ENCODE measurements at places on chromosomes 16 and 17. TPM values are rescaled to one million over a fixed set of nuclear protein-coding genes. Genes with fewer than 3 reads are reported as not detected.

ANKRD40CL gene
- not detected for total RNA-seq

KRTAP4-12 gene
- not detected for total RNA-seq

UNC13D gene
- total RNA-seq = 16.2 TPM

DNA sequence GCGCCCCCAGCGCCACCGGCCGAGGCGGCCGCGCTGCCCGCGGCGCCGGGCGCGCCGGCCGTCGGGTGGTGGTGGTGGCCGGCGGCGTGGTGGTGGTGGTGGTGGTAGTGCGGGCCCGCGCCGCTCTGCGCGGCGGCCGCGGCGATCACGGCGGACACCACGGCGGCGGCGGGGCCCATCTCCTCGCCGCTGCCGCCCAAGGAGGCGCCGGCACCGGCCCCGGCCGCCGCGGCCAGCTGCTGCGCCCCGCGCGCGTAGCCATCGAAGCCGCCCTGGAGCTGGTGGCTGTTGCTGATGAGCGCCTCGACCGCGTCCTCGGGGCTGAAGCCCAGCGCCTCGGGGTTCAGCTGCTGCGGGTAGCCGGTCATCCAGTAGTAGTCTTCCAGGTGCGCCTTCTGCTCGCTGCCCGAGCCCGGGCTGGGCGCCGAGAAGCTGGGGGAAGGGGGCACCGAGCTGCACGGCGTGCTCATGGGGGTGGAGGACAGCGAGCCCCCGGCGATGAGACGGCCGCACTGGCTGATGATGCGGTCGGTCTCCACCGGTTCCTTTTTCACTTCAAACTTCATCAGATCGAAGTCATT is 1.2 kb downstream of the MAF start:
- no peaks in the 10 kb centered on the region for H3K4me1 ChIP-seq
- DNase-seq = peak; percentile 16
- no peaks in the 10 kb centered on the region for H3K27me3 ChIP-seq
- peak overlapping the region; percentile 87 for H3K27ac ChIP-seq

DNA sequence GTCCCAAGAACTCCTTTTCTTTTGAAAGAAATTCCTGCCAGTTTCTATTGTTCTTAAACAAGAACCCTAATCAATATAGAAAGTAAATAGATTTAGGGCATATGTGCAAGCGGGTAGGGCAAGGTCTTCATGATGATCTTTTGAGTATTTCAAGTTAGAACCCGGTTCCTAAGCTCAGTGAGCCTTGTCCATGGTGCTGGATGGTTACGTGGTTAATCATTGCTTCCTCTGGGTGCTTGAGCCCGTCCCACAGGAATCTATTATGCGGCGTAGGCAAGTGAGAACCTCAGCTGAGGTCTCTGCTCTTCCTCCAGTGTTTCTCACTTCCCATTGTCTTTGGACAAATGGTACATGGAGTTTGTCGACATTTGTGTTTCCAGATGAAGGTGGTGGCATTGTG is 580.8 kb upstream of the EEF2KMT start:
- H3K27ac ChIP-seq = no peak overlapping the region
- DNase-seq = no peak
- H3K4me3 ChIP-seq = no peak overlapping the region
- no peaks in the 10 kb centered on the region for H3K36me3 ChIP-seq
- no peaks in the 10 kb centered on the region for H3K27me3 ChIP-seq
- no peaks in the 10 kb centered on the region for H3K4me1 ChIP-seq

DNA sequence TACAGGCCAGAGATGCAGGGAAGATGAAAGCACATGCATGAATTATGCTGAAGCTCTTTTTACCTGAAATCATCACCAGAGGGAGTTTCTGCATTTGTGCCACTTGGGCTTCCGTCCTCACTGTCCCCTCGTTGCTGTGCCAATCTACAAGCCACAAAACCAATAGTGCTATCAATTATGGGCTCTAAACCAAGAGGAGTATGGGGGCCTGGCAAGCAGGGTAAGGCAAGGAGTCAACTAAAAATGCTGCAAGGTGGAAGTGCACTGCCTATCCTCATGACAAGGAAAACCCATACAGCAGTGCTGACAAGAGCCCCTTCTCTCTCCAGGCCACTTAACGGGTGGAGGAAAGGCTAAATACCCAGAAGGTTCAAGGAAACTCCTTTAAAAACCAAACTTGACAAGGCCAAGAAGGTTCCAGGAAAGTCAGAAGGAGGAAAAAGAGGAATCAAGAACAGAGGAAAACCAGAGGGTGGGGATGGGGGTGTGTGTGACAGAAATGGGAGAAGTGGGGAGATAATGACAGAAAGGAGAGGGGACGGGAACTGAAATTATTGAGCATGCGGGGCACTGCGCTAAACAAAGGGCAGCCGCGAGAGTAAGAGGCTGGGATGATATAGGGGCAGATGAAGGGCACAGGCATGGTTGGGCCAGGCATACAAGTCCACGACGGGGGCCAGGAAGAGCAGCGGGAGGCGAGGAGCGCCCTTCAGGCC is 674 bp downstream of the C17orf75 start:
- peak overlapping the region; percentile 82 for H3K27ac ChIP-seq
- H3K36me3 ChIP-seq = no peaks in the 10 kb centered on the region
- peak overlapping the region; percentile 53 for H3K4me3 ChIP-seq

- H3K27me3 ChIP-seq = no peaks in the 10 kb centered on the region
- no peak overlapping the region for H3K4me3 ChIP-seq
- no peak overlapping the region for H3K27ac ChIP-seq
- no peaks in the 10 kb centered on the region for H3K4me1 ChIP-seq
Observed at GRCh38 chr17:64024781-64025731, 4.6 kb upstream of the ICAM2 start.

- no peaks in the 10 kb centered on the region for H3K36me3 ChIP-seq
- no peak within 1 kb of the TSS for H3K27ac ChIP-seq
- no peaks in the 10 kb centered on the region for H3K27me3 ChIP-seq
- H3K4me3 ChIP-seq = no peak within 1 kb of the TSS
Observed at GRCh38 chr16:28609631-28610594, at the start of gene SULT1A1. Gene SULT1A1, minus strand, starts transcription at chr16:28610044. Its CDS starts 1,189 bp downstream, at chr16:28608855.

DNA sequence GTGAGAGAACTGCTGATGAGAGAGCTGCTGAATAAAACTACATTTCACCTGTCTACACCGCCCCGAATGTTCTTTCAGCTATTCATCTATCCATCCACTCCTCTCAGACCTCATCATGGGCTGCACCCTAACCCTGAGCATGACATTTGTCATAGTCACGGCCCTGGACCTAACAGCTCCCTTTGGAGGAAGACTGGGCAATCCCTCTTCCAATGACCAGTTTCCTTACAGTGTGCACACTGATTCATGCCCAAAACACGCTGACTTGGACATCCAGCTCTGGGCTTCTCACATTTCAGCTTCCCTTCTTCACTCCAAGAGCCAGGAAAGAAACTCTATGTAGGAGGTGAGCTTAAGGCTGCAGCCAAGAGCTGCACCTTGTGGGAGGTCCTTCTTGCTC is 41.8 kb upstream of the ARL4D start:
- no peak overlapping the region for H3K4me3 ChIP-seq
- no peaks in the 10 kb centered on the region for H3K27me3 ChIP-seq
- DNase-seq = no peak

- no peaks in the 10 kb centered on the region for H3K4me1 ChIP-seq
- DNase-seq = no peak
- no peak overlapping the region for H3K4me3 ChIP-seq
- H3K36me3 ChIP-seq = no peaks in the 10 kb centered on the region
Observed at GRCh38 chr17:41480136-41480535, 815 bp downstream of the KRT35 start.

DNA sequence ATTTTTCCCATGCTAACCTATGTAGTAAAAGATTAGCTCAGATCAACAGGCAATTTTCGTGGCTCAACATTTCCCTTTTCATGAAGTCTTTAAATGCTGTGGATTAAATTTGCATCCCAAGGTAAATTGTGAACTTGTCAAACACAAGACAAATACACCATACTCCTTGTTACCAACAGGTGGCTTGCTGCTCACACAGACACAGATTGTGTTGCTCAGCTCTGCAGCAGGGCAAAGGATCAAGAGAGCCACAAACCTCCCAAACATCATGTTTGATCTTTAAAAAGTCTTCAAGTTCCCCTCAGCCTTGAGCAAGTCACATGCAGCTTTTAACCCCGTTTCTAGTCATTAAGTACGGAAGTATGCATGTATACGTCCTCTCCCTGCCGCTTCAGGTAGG is 119.6 kb upstream of the CNTNAP4 start:
- no peaks in the 10 kb centered on the region for H3K4me1 ChIP-seq
- H3K27me3 ChIP-seq = no peaks in the 10 kb centered on the region
- DNase-seq = no peak
- no peak overlapping the region for H3K27ac ChIP-seq
- no peak overlapping the region for H3K4me3 ChIP-seq

GRCh38 chr17:933312-934073 is 46.1 kb downstream of the NXN start:
- H3K27me3 ChIP-seq = no peaks in the 10 kb centered on the region
- no peaks in the 10 kb centered on the region for H3K36me3 ChIP-seq
- no peak overlapping the region for H3K4me3 ChIP-seq
- peak; percentile 76 for DNase-seq
- no peaks in the 10 kb centered on the region for H3K4me1 ChIP-seq

DNA sequence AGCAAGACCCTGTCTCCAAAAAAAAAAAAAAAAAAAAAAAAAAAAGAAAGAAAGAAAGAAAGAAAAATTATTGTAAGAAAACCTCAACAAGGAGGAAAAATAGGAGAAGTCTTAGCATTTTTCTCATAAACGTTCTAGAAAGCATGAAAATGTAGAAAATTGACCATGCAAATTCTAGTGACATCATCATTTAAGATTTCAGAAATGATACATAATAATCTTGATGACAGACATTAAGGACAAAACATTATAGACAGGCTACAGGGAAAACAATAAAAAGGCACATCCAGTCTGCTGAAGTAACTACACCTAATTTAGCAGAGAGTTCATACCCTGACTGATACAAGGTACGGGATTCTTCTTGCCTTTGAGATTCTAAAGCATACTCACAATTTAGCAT is 21.9 kb downstream of the MED13 start:
- no peak overlapping the region for H3K27ac ChIP-seq
- H3K4me3 ChIP-seq = no peak overlapping the region
- H3K27me3 ChIP-seq = no peaks in the 10 kb centered on the region
- no peaks in the 10 kb centered on the region for H3K36me3 ChIP-seq
- no peaks in the 10 kb centered on the region for H3K4me1 ChIP-seq
- DNase-seq = no peak

DNA sequence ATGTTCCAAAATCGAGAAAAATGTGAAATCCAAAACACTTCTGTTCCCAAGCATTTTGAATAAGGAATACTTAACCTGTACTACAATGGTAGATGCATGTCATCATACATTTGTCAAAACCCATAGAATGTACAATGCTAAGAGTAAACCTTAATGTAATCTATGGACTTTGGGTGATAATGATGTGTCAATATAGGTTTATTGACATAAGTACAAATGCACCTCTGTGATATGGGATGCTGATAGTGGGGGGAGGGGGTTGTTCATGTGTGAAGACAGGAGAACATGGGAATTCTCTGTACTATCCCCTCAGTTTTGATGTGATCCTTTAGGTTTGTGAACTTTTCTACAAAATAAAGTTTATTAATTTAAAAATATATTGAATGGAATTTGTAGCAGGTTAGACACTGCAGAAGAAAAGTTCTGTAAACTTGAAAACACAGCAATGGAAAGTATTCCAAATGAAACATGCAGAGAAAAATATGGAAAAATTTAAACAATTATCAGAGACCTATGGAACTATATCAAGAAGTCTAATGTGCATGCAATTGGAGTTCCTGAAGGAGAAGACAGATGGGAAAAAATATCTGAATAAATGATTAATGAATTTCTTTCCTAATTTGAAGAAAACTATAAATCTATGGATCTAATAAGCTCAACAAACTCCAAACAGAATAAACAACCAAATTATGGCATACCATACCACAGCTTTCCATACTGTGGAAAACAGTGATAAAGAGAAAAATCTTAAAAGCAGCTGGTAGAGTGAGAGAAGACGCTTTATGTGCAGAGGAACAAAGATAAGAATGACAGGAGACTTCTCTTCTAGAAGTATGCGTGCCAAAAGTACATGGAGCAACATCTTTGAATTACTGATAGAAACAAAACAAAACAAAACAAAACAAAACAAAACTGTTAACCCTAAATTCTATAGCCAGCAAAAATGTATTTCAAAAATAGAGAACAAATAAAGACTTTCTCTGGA is 34.7 kb upstream of the MSI2 start:
- no peaks in the 10 kb centered on the region for H3K4me1 ChIP-seq
- DNase-seq = no peak
- H3K27me3 ChIP-seq = no peaks in the 10 kb centered on the region
- H3K4me3 ChIP-seq = no peak overlapping the region

- no peak overlapping the region for H3K27ac ChIP-seq
- H3K36me3 ChIP-seq = no peaks in the 10 kb centered on the region
- no peaks in the 10 kb centered on the region for H3K27me3 ChIP-seq
- DNase-seq = no peak
Observed at GRCh38 chr16:56120447-56121155, 70.7 kb upstream of the GNAO1 start.

DNA sequence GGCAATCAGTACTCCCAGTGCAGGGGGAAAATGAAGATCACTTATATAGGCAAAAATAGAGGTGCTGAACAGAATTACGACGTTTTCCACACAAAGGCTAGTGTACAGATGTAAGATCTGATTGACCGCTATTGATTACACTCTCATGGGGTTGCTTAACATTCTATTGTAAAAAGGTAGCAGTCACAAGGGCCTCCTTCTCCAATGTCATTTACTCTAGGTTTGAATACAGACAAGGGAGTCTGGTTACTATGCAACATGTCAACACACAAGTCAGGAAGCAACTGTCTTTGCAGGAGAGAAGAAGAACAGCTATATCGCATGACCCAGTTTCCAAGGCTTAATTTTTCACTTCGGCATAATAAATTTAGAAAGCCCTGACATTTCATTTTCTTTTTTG is 7.9 kb downstream of the KRT37 start:
- H3K4me3 ChIP-seq = no peak overlapping the region
- DNase-seq = no peak
- no peak overlapping the region for H3K27ac ChIP-seq
- no peaks in the 10 kb centered on the region for H3K36me3 ChIP-seq

GRCh38 chr17:15777717-15778116 is 45.6 kb downstream of the TBC1D26 start:
- no peaks in the 10 kb centered on the region for H3K27me3 ChIP-seq
- H3K4me3 ChIP-seq = no peak overlapping the region
- no peaks in the 10 kb centered on the region for H3K4me1 ChIP-seq
- DNase-seq = no peak
- H3K27ac ChIP-seq = no peak overlapping the region

- H3K27ac ChIP-seq = no peak overlapping the region
- DNase-seq = no peak
- no peaks in the 10 kb centered on the region for H3K4me1 ChIP-seq
- peak overlapping the region; percentile 5 for H3K4me3 ChIP-seq
- H3K36me3 ChIP-seq = no peaks in the 10 kb centered on the region
- no peaks in the 10 kb centered on the region for H3K27me3 ChIP-seq
Observed at GRCh38 chr17:75976175-75976848, 2.7 kb downstream of the ACOX1 start.

Data from prostate gland (tissue), 2 donors.